ENCODE measurements at places on chromosomes 11 and 22. TPM values are rescaled to one million over a fixed set of nuclear protein-coding genes. Genes with fewer than 3 reads are reported as not detected.

- no peak for DNase-seq
These were observed at the start of gene P2RY2 for GRCh38 chr11:73218106-73218829. Gene P2RY2 (plus strand): TSS chr11:73218281. CDS start chr11:73234160, 15,879 bp downstream.

DNA sequence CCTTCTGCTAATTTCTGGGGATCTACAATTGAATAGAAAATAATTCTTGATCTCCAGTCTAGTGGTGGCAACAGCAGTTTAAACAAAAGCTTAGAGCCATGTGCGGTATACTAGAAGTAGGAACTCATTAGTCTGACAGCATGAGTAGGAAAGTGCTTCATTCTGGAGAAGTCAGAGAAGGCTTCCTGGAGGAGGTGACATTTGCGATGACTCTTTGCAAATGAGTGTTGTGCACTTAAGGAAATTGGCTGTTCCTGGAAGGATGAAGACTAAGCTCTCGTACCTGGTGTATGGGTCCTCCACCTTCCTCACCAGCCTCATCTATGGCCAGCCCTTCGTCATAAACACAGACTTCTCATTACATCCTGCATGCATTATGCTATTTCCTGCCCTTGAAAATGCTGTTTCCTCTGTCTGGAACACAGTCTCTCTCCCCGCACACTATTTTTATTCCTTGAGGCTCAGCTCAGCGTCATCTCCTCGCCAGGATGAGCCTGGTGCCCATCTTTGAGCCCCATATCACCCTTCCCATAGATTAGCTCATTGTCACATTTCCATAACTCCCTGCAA is 132.9 kb downstream of the PKNOX2 start:
- peak; percentile 56 for DNase-seq

Gene LRRC4C
- not detected for total RNA-seq

DNA sequence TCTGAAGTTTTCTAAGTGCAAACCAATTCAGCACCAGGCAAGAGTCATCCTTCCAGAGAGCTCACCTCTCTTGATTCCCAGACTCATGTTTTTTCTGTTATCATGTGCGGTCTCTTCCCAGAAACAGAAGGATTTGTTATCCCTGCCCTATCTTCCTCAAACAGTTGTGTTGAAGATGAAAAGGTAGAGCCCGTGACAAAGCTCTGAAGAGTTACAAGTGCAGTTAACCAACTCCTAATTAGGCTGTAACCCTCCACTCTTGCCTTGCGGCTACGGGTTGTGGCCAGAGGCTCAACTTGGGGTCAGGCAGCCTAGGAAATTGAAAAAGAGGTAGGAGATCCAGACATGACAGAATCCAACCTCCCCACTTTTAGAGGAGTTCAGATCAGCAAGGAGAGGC is 76.2 kb upstream of the CADM1 start:
- DNase-seq = no peak

- DNase-seq = no peak
These were observed 810.0 kb downstream of the BRD1 start for GRCh38 chr22:49017482-49018329.

Gene HEPN1
- 0.18 TPM for total RNA-seq

Gene WNT11
- not detected for total RNA-seq

GRCh38 chr22:44622679-44623078 is 79.3 kb upstream of the PRR5 start:
- no peak for DNase-seq

Gene C11orf97
- not detected for total RNA-seq

Gene USP2
- total RNA-seq = 0.41 TPM

- DNase-seq = no peak
These were observed 207.7 kb downstream of the CEP164 start for GRCh38 chr11:117535201-117535849.

DNA sequence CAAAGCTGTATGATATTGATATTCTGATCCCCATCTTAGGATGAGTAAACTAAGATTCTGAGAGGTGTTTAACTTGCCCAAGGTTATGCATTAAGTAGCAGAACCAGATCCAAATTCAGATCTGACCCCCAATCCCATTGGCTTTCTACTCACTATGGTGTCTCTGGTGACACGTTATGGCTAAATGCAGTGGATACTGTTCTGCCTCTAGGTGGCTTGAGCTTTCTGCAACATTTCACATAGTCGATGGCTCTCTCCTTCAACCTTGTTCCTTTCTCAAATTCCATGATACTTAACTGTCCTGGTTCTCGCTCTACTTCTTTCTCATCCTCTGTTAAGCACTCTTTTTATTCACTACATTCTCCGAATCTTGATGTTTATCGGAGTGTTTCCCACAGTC is 9.4 kb downstream of the C11orf97 start:
- DNase-seq = no peak

DNA sequence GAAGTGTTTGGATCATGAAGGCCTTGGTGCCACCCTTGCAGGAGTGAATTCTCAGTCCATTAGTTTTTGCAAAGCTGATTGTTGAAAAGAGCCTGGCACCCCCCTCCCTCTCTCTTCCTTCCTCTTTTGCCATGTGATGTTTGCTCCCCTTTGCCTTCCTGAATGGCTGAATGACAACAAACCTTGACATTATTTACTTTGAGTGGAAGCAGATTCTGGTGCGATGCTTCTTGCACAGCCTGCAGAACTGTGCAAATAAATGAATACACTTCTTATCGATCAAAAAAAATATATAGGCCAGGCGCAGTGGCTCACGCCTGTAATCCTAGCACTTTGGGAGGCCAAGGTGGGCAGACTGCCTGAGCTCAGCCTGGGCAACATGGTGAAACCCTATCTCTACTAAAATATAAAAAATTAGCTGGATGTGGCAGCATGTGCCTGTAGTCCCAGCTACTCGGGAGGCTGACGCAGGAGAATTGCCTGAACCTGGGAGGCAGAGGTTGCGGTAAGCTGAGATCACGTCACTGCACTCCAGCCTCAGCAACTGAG is 2.0 kb upstream of the NARS2 start:
- DNase-seq = no peak

- DNase-seq = no peak
These were observed 6.9 kb downstream of the SBF1 start for GRCh38 chr22:50467773-50468440.

Measured in glomerular endothelial cell (primary cell).